ENCODE measurements at places on chromosomes 1 and 21. TPM values are rescaled to one million over a fixed set of nuclear protein-coding genes. Genes with fewer than 3 reads are reported as not detected.

- no peak overlapping the region for H3K4me3 ChIP-seq
- no peaks in the 10 kb centered on the region for H3K4me1 ChIP-seq
- peaks cover 11% of the 10 kb centered on the region for H3K27me3 ChIP-seq
- H3K36me3 ChIP-seq = no peaks in the 10 kb centered on the region
- no peak for DNase-seq
Measured at GRCh38 chr1:182181167-182181572, 119.7 kb upstream of the ZNF648 start.

The CYP4A11 gene
- not detected for total RNA-seq

- DNase-seq = no peak
- no peaks in the 10 kb centered on the region for H3K27me3 ChIP-seq
- peaks cover 15% of the 10 kb centered on the region for H3K4me1 ChIP-seq
Measured at GRCh38 chr1:27567146-27567526, 36.8 kb downstream of the AHDC1 start.

- H3K27ac ChIP-seq = no peak overlapping the region
- no peaks in the 10 kb centered on the region for H3K4me1 ChIP-seq
- no peaks in the 10 kb centered on the region for H3K27me3 ChIP-seq
- no peak for DNase-seq
- H3K4me3 ChIP-seq = no peak overlapping the region
Measured at GRCh38 chr1:56561227-56562019, 17.9 kb downstream of the PLPP3 start.

The F13B gene
- not detected for total RNA-seq

- no peak overlapping the region for H3K4me3 ChIP-seq
- H3K36me3 ChIP-seq = peaks cover 4% of the 10 kb centered on the region
- no peak for DNase-seq
- no peak overlapping the region for H3K27ac ChIP-seq
Measured at GRCh38 chr1:9340172-9340854, 47.6 kb downstream of the SPSB1 start.

GRCh38 chr1:149845416-149845815, 54.0 kb upstream of the BOLA1 start:
- no peaks in the 10 kb centered on the region for H3K27me3 ChIP-seq
- peaks cover 53% of the 10 kb centered on the region for H3K4me1 ChIP-seq
- no peak for DNase-seq
- H3K36me3 ChIP-seq = peaks cover 40% of the 10 kb centered on the region

DNA sequence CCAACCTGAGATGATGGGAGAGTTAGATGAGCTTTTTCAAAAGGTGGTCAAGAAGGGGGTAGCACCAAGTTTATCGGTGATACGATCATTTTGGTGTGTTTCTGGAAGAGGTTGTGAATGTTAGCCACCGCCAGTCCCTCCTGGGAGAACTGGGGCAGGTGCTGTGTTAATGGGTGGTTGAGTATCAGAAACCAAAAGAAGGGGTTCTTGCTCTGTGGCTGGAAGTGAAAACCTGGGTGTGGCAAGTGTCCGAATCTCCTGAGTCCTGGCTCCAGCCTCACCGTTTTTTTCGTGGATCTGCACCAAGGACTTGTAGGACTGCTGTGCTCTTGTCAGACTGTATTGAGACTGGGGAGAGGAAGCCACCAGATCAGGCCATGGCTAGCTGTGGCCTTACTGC, 7.8 kb downstream of the UBE2Q1 start:
- no peak overlapping the region for H3K27ac ChIP-seq
- H3K27me3 ChIP-seq = no peaks in the 10 kb centered on the region
- H3K4me3 ChIP-seq = no peak overlapping the region
- peaks cover 67% of the 10 kb centered on the region for H3K36me3 ChIP-seq

DNA sequence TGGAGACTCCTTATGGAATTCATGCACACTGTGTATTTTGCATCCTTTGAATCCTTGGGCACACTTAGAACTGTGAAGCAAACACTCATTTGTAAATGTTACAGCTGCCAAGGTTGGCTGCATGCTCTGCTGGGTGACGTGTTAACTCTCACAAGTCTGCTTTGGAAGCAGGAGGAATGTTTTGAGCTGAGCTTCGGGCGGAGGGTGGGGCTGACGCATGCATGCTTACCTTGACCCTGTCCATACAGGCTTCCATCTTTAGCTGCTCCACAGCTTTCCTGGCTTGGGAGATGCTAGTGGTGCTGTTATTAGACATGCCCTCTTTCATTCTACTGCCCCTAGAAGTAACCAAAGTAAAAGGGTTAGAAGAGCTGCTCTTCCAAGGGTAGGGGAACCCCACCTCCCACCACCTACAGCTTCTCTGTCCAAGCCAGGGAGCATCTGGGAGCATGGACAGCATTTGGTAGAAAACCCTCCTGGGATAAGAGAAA, 66.0 kb downstream of the GNG4 start:
- peaks cover 7% of the 10 kb centered on the region for H3K27me3 ChIP-seq
- H3K27ac ChIP-seq = no peak overlapping the region
- no peak for DNase-seq
- H3K36me3 ChIP-seq = peaks cover 64% of the 10 kb centered on the region
- H3K4me3 ChIP-seq = no peak overlapping the region
- H3K4me1 ChIP-seq = no peaks in the 10 kb centered on the region

- no peaks in the 10 kb centered on the region for H3K36me3 ChIP-seq
- no peaks in the 10 kb centered on the region for H3K27me3 ChIP-seq
- H3K4me3 ChIP-seq = no peak overlapping the region
- DNase-seq = no peak
- no peak overlapping the region for H3K27ac ChIP-seq
Measured at GRCh38 chr1:67948151-67949080, 102.0 kb downstream of the DIRAS3 start.

The GBP1 gene
- total RNA-seq = 40.0 TPM

The DIO1 gene
- total RNA-seq = not detected

The EVA1B gene
- total RNA-seq = 10.7 TPM

DNA sequence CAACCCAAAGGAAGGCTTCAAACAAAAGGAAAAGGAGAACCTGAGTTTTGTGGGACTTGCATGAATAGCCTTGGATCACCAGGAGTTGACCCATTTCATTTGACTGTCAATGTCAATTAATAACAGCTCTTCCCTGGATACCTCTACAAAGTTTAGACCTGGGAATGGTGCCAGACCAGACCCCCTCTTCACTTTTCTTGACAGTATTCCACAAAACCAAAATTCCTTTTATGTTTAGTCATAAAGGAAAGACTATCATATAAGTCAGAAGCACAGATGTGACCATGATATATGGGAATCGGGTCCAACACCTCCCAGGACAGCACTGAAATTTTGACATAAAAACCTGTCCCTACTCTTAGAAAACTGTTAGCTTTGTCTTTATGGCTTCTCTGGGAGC, 191.8 kb downstream of the LYPLAL1 start:
- H3K27ac ChIP-seq = no peak overlapping the region
- H3K27me3 ChIP-seq = peaks cover 3% of the 10 kb centered on the region
- H3K36me3 ChIP-seq = no peaks in the 10 kb centered on the region
- DNase-seq = no peak
- H3K4me1 ChIP-seq = no peaks in the 10 kb centered on the region

DNA sequence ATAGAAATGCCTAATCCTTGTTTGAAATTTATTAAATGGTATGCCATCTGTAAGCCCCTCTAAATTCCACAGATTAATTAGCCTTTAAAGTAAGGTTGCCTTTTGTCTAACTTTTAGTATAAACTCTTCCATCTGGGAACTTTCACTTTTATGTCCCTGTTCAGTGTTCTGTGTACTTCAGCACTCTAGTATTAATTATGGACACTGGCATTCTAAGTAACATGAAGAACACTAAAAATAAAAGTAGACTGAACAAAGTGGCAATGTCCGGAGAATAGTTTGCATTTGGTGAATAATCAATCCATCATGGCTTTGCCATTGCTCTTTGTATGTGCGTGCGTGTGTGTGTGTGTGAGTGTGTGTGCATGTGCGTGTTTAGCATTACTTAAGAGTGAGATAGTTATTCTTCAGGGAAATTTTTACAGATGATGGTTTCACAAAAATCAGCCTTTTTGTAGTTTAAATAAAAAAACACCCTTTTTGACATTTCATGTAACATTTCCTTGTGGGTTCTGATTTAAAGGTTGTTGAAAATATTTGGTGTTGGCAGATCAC, 51.1 kb downstream of the ATF6 start:
- H3K4me1 ChIP-seq = peaks cover 9% of the 10 kb centered on the region
- H3K36me3 ChIP-seq = peaks cover 56% of the 10 kb centered on the region
- no peak overlapping the region for H3K27ac ChIP-seq
- no peak for DNase-seq
- H3K4me3 ChIP-seq = no peak overlapping the region
- H3K27me3 ChIP-seq = no peaks in the 10 kb centered on the region

The C1QC gene
- not detected for total RNA-seq

GRCh38 chr1:213826891-213827290, 160.9 kb upstream of the PROX1 start:
- no peak for DNase-seq
- no peaks in the 10 kb centered on the region for H3K36me3 ChIP-seq
- no peaks in the 10 kb centered on the region for H3K27me3 ChIP-seq
- H3K4me3 ChIP-seq = no peak overlapping the region
- H3K27ac ChIP-seq = no peak overlapping the region

The ETV3L gene
- not detected for total RNA-seq

DNA sequence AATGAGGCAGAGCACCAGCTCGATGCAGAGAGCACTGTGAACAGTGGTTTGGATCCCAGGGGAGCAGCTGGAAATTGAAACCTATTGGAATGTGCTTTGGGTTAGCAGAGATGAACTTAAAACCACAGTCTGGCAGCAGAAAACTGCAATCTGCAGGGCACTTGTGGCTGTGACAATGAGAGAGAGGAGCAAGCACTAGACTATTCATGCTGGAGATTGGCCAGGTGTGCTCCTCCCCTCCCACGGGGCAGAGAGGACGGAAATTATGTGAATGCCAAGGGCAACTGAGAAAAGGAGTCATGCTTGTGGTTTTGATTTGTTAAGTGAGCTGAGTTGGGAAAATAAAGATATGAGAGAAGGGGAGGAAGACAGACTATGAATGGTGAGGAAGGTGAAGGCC, 38.1 kb downstream of the HSD3B2 start:
- H3K27me3 ChIP-seq = peaks cover 4% of the 10 kb centered on the region
- DNase-seq = no peak
- peaks cover 4% of the 10 kb centered on the region for H3K4me1 ChIP-seq
- no peaks in the 10 kb centered on the region for H3K36me3 ChIP-seq

GRCh38 chr1:64683419-64683818, 61.5 kb upstream of the RAVER2 start:
- DNase-seq = no peak
- H3K4me1 ChIP-seq = no peaks in the 10 kb centered on the region
- H3K36me3 ChIP-seq = no peaks in the 10 kb centered on the region
- no peaks in the 10 kb centered on the region for H3K27me3 ChIP-seq

DNA sequence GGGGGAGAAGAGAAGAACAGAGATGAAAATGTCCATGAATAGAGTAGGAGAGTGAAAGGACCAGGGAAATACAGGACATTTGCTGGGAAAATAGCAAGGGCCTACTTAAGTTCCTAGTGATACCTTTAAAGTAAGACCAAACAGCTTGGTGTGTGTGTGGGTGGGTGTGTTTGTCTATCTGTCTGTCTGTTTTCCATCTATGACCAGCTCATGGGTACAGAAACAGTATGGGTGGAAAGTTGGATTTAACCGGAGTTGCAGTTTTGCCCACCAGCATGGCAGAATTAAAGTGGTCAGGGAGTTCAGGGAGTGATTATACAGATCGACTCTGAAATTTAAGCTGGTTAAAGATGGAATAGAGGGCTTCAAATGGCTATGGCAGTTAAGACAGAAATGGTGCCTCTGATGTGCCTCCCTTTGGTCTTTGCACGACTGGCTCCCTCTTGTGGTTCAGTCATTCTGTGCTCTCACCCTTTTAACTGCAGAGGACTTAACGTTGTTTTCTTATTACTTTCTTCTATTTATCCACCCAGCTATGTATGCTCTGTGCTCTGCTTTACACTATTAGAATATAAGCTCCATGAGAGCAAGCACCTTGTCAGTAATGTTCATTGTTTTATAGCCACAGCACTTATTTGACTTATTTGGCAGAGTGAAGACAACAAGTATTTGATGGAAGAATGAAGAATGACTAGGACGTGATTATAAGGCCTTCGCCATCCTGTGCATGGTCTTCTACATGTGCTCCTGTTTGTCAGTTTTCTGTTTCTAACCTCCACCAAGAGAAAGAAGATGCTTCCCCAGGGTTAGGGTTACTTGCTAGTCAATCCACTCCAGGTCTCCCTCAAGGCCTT, 72.7 kb upstream of the AK4 start:
- H3K36me3 ChIP-seq = no peaks in the 10 kb centered on the region
- peak; percentile 35 for DNase-seq
- H3K27ac ChIP-seq = no peak overlapping the region

DNA sequence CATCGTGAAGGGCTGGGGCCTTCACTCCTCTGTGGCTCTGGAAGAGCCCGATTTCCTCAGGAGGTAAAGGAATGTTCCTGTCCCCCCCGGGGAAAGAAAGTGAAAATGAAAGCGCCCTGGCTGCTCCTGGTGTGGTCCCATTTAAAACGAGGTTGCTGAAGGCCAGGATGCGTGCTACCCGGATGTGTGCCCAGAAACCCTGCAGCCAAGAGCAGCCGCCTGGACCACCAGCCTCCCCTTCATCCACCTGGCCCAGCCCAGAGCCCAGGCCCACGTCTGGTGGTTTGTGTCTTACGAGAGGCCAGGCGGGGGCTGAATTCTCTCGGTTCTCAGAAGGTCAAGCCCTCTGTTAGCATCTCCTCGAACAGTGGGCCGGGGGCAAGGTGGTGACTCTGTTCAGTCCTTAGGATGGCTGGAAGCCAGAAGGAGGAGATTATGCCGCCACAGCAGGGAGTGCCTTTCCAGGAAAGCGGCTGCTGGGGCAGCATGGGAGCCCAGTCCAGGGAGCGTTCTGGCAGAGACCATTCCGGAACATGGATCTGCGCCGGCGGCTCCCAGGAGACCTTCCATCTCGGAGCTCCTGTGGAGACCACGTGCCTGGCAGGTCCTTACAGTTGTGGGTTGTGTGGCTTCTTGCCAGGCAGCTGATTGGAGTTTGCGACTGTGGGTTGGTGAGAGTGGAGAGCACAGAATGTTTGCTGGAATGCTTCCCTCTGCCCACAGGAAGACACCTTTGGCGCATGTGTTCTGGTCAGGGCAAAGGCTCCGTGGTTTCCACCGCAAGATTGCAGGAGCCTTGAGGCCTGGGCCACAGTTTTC, 1.4 kb downstream of the GUK1 start:
- peaks cover 17% of the 10 kb centered on the region for H3K4me1 ChIP-seq
- peaks cover 29% of the 10 kb centered on the region for H3K36me3 ChIP-seq
- peak overlapping the region; percentile 96 for H3K27ac ChIP-seq

- H3K27ac ChIP-seq = no peak overlapping the region
- no peak for DNase-seq
- no peaks in the 10 kb centered on the region for H3K4me1 ChIP-seq
- no peak overlapping the region for H3K4me3 ChIP-seq
- H3K27me3 ChIP-seq = peaks cover 29% of the 10 kb centered on the region
Measured at GRCh38 chr1:26066857-26067256, 573 bp downstream of the TRIM63 start.

The SMCP gene
- total RNA-seq = not detected

DNA sequence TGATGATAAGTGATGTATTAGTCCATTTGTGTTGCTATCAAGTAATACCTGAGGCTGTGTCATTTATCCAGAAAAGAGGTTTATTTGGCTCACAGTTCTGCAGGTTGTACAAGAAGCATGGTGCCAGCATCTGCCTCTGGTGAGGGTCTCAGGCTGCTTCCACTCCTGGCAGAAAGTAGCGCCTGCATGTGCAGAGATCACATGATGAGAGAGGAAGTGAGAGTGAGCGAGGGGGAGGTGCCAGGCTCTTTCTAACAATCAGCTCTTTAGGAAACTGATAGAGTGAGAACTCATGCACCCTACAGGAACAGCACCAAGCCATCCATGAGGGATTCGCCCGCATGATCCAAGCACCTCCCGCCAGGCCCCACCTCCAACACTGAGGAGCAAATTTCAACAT, 2.2 kb upstream of the FHAD1 start:
- no peak overlapping the region for H3K4me3 ChIP-seq
- no peak for DNase-seq
- H3K4me1 ChIP-seq = peaks cover 33% of the 10 kb centered on the region
- H3K27me3 ChIP-seq = peaks cover 65% of the 10 kb centered on the region
- H3K36me3 ChIP-seq = peaks cover 3% of the 10 kb centered on the region
